ENCODE measurements at places on chromosomes 3 and 15.
A peak's percentile ranks its signal among the peaks of the same experiment; 100 is the strongest.

DNA sequence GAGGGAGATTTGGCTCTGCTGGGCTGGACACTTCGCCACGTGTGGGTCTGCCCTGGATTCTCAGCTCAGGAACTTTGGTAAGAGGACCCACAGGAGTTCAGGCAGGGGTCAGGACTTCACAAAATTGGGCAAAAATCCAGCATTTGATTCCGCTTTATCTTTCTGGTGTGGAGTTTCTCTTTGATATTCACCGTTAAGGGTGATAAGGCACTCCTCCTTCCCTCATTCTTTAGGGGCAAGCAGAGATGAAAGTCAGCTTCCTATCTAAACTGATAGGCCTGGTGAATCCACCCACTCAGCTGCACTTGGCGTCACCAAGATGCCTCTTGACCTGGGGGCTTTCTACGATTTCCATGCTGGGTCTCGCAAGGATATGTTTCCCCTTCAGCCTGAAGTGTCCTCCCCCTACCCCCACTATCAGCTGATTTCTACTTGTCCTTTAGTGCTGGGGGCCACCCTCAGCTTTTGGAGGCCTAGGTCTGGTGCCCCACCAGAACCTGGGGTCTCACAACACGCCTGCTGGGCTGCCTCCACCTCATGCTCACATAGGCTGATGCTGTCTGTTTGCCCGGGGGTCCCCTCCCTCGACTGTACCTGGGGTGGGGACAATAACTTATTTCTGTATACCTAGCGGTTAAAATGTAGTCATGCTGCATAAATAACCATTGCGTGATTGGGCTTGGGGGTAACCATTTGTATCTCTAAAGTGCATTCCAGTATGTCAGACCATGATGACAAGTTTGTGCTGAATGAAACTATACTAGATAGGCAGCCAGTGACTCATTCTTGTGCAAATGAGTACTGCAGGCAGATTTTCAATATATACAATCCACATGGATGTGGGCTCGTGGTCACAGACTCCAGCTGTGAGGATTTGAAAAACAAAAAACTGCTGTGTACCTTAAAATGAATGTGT lies 248.3 kb downstream of the ADAMTS17 start:
- no peak for DNase-seq

- no peak for DNase-seq
Measured at GRCh38 chr3:12423918-12424630, 60.2 kb upstream of the TSEN2 start.

GRCh38 chr3:89419647-89420241 lies 312.3 kb downstream of the EPHA3 start:
- DNase-seq = no peak

DNA sequence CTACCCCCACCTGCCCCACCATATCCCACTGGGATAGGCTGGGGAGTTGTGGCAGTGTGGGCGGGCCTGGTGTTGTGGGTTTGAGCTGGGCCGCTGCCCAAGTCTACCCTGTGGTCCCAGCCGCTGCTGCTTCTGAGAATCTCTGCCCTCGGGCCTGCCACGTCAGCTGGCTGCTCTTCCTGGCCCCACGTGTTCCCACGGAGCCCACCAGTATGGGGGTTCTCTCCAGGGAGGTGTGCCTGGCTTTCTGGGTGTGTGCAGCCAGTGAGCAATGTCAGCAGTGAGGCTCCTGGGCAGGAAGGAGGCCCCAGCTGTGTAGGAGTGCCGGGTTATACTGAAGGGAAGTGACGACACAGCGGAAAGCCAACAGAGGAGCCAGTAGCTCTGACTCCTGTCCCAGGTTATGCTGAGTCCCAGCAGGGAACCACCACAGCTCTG lies 10.5 kb downstream of the GNAI2 start:
- peak; percentile 83 for DNase-seq

DNA sequence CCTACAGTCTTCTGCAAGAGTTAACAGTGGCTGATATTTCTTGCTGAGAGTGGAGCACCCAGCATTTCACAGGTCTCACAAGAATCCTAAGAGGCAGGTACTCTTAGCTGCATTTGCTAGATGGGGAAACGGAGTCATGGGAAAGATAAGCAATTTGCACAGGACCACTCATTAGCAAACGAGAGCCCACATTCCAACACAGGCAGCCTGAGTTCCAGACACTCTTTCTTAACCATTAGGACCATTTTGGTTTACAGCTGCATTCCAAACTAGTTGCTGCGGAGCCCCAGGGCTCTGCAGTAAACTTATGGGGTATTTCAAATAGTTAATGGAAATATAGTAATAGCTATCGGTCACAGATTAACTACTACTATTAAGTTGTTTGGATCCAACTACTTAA lies 42.5 kb downstream of the LYZL4 start:
- DNase-seq = no peak

DNA sequence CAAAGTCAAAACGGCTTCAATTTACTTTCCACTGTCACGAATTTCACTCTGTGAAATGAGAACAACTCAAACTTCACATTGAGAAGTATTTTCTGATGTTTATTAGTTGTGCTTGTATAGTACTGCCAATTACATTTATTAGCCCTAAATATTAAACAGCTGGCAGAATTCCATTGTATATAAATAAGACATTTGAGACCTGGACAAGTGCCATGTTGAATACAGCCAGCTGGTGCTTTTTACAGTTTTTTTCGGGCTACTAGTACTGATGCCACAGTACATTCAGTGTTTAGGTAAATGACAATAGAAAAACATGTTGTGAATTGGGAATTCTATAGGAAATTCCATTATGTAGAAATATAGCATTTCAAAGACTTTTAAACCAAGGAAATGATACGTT lies 79.0 kb downstream of the EPHA3 start:
- no peak for DNase-seq

DNA sequence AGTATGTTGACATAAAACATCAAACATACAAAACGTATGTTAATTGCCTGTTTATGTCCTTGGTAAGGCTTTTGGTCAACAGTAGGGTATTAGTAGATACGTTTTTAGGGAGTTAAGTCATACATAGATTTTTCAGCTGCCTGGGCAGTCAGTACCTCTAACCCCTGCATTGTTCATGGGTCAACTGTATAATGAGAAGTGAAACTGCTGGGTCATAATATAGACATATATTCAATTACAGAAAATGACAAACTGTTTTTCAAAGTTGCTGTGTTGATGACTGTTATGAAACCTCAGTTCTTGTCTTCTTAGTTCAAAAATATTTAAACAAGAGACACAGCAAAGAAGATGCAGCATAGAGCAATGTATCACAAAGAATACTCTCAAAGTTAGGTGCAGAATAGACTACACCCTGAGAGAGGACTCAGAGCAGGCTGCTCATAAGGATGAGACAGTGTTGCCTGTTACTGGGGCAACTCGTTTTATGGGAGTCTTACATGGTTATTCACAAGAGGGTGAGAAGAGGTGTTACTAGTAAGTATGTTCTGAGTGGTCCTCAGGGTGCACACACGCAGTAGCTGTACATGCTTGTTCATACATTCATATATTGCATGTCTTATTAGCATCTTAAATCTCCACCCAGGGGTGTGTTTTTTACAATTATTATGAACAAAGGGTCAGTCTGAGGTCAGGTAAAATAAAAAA lies 53.1 kb upstream of the ADAMTS17 start:
- DNase-seq = no peak

- no peak for DNase-seq
Measured at GRCh38 chr3:129033151-129033550, 27.4 kb upstream of the GP9 start.

GRCh38 chr15:74519311-74519710 lies 21.7 kb upstream of the ARID3B start:
- DNase-seq = no peak

GRCh38 chr3:194277786-194278130 lies 73.4 kb downstream of the CPN2 start:
- no peak for DNase-seq

DNA sequence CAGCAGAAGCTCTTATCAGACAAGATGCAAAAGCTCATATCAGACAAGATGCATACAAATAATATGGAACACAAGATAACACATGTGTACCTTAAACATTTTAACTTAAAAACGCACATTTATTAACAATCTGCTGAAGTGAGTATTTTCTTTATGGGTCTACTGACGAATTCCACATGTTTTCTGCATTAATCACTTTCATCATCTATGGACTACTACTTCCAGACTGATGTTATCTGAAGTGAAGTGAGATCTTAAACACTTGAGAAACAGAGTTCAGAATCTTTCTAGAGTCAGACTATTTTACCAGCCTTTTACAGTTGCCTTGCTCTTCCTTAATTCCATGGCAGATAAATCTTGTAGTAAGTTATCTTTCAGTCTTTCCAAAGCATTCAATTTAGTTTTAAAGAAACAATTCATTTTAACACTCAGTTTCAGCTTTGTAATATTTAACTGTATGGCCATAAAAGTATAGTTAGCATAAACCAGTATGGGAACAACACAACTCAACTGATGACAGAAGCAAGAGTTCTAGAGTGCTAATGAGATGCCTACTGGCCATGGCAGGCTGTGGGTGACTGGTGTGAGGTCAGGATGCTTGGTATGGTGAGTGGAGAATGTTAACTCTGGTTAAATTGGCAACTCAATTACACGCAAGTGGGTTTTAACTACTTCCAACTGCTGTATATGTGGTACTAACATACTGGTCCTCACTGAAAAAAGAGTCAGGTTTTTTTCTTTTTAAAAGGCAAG lies 9.8 kb downstream of the CMTM6 start:
- no peak for DNase-seq

GRCh38 chr15:60757831-60758570 lies 279.1 kb upstream of the ICE2 start:
- DNase-seq = no peak

- no peak for DNase-seq
Measured at GRCh38 chr3:11662392-11662990, 18.8 kb upstream of the VGLL4 start.

- DNase-seq = no peak
Measured at GRCh38 chr3:64739971-64740631, 52.3 kb upstream of the ADAMTS9 start.

- DNase-seq = no peak
Measured at GRCh38 chr3:79810581-79810980, 42.8 kb upstream of the ROBO1 start.

DNA sequence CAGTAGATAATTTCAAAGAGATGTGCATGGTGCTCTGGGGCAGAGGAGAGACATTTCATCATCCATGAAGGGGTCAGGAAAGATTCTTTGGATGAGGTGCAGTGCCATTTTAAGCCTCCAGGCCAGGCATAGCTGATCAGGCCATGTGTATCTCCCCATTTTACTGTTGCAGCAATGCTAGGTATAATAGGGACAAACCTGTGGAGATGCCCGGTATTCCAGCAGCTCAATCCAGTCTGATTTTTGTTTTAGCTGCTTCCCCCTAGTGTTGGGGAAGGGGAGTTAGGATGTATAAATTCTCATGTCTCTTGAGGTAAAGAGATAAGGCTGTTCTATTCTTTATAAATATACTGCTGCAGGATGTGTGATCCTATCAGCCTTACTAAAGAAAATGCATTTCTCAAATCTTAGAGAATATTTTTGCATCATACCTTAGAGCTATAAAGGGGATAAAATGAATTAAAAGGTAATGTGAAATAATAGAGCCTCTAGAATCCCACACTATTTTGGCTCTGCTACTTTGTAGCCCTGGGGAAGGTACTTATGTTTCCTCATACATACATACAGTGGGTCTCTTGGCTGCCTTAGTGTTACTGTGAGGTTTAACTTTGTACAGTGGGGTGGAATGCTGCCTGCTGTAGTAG lies 5.2 kb downstream of the CDV3 start:
- DNase-seq = no peak

GRCh38 chr3:10738688-10739372 lies 77.2 kb upstream of the SLC6A11 start:
- DNase-seq = peak; percentile 31

DNA sequence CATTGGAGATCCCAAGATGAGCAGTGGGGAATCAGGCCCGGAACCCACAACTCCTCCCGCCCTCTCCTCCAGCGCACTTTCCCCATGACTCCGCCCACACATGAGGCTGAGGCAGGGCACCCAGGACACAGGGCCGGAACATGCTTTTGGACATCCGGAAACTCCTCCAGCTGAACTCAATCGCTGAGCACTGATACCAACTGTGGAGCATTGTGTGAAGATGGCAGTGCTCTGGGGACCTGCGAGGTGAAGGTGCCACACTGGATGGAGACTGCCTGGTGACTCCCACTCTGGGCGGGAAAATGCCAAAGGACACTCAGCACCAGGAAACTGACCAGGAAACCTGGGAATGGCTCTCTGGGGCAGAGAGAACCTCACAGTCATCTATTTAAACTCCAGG lies 189.1 kb downstream of the FAM43A start:
- DNase-seq = no peak

GRCh38 chr3:159813822-159814531 lies 174.7 kb upstream of the IL12A start:
- no peak for DNase-seq

GRCh38 chr3:37100411-37100810 lies 74.0 kb downstream of the LRRFIP2 start:
- no peak for DNase-seq

- no peak for DNase-seq
Measured at GRCh38 chr3:42148982-42149432, 57.9 kb downstream of the TRAK1 start.

DNA sequence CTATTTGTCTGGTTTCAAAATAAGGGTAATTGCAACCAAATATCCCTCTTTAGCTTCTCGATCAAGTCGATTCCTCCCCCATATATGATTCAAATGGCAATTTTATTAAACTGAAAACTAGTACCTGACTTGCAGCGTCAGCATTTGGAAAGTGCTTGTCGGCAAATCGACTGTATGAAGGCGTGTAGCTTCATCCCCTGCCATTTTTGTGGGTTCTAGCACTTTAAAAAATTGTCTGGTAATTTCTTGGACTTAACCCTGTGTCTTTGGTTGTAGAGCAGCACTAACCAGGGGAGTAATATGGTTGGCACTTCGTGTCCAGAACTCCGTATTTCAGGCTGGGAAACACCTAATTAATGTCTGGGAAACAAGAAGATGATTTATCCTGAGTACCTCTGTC lies 573 bp downstream of the MME start:
- DNase-seq = no peak

DNA sequence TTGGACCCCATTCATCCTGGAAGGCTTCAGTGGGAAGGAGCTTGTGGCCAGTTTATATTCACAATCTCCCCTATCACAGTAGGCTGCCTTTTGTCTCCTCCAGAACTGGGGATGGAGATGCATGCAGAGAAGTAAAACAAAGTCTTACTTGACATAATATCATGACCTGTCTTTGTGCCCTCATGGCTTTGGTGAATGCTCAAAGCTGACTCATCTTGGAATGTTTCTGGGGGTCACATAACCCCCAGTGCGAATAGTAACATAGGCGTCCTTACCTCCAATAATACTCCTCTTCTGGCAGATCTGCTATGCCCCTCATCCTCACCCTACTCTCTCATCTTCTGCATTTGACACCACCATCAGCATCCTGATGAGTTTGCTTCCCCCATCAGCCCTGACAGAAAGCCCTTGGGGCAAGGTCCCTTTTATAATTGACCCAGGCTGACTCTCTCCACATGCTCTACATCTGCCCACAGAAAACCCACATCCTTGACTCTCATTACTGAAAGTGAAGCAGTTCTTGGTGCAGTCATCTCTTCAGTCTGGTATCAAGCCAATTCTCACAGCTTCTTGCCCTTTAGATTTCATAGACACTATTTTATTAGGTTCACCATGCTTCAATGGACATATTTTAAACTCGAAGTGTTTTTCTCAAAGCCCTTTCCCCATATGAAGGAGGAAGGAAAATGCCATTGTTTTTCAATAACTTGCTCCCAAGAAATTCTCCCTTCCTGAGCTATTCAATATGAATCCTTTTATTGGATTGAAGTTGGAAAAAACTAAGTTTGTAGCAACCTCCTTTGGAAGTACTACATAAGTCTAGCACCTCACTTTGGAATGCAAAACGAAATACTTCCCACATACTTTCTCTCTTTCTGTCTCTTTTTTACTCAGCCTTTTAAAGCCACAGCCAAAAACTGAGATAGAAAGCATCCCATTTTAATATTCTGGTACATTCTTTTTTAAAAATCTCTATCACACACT lies 36.6 kb downstream of the OSTN start:
- no peak for DNase-seq
